Activated T-cell treated with anti-CD3 and anti-CD28 coated beads for 48 hours (primary cell): ENCODE measurements at places on chromosomes 12 and 14.

DNA sequence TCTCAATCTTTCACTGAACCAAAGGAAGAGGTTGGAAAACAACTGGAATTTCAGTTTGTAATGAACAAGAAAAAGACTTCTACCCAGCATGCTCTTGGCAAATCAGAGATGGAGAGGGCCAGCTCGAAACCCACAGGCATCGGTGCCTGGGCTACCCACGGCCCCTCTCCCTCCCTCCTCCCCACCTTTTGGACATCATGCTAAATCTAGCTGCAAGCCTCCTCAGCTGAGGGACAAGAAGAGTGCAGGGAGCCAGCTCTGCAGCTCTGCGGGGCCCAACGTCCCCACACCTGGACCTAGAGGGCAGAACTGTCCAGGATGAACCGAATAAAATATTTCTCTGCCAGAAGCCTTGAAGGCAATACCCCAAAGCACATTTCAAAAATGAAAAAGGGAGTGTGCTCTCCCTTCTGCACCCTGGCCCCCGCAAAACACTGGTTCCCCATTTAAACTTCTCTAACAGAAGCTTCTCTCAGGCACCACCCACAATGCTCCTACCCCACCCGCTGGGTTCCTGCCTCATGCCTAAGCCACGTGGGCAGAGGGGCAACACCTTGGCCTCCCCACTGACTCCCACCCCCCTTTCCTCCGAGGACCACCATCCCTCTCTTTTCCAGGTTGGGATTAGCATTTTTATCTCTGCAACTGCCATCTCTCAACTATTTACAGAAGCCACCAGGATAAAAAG, 8.2 kb downstream of the CAMKK2 start:
- no peak for DNase-seq

- DNase-seq, result no peak
Measured at GRCh38 chr12:75848961-75849360, 182.6 kb downstream of the PHLDA1 start.

DNA sequence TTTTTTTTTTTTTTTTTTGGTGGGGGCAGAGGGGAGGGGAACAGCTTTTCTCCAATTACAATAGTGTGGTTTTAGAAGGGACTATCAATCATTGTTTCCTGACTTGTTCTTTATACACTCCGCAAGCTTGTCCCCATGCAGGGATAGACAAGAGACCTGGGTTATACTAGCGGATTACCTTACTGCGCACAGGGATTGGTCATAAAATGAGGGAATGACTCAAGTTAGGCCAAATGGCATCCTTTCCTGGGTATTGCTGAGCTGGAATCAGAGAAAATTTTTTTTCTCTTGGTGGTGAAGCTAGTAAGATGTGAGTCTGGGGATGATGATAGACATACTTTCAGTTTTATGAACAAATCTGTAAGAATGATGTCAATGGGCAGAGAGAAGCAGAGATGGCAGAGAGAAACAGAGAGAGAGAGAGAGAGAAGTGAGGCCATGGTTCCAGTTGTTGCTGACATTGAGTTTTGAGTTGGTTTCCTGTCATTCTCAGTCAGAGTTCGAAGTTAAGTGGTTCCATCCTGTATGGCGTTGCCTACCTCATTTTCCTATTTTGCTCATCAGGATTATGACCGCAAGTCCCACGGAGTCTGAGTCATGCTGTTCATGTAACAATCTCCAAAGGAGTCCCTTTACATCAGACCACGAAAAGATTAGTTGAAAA, 59.1 kb upstream of the OTOGL start:
- DNase-seq, result peak; percentile 4

DNA sequence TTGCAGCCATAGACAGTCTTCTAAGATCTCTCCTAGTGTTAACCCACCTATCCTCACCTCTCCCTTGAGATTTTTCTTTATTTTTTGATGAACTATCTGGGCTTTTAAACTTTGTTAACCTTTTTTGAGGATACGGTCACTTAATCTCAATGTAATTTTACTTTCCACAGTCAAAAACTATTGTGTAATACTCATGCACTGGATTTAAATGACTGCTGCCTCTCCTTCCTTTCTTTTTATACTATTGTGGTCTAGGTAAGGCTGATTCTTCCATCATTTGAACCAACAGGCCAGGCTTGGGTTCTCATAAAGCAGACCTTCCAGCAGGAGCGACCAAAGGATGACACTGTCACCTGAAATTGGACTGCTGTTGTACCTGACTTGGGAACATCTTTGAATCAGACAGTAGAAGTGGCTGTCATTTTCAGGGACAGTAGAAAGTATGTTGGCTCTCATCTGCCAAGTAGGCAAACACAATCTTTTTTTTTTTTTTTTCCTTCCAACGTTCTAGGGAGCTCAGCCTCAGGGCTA, 689 bp upstream of the PDE3A start:
- DNase-seq, result no peak

DNA sequence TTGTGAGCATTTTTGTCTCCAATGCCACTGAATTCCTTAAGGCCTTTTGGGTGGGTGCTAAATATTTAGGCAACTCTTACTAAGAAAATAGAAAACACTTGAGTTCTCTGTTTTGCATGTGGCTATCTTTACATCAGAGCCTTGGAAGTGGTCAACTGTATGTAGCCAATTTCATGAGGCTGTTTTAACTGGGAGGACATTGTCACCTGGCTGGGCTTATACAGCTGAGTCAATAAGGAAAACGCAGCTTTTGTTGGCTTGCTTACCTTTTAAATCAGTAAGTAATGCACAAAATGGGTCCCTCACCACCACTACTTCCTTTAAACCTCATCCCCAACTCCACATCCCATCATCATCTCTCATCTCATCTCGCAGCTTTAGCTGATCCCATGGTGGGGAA, 194.3 kb downstream of the RGS6 start:
- DNase-seq, result no peak

GRCh38 chr14:50778721-50779483, 52.1 kb downstream of the NIN start:
- no peak for DNase-seq

DNA sequence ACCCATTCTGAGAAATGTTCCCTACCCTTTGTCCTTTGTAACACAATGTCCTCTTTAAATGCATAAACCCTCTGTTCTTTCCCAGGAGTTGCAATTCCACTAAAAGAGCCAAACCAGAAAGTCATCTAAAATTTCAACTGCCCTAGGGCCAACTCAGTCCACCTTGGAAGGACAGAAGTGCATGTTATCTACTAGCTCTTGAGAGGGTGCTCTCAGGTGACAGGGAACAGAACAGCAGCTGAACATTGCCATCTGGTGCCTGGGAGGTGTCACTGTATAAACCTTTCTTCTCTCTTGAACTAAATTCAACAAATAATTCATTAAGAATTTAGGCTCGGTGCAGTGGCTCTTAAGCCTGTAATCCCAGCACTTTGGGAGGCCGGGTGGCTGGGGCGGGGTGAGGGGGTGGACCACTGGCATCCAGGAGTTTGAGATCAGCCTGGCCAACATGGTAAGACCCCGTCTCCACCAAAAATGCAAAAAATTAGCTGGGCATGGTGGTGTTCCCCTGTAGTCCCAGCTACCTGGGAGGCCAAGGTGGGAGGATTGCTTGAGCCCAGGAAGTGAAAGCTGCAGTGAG, 10.3 kb upstream of the FERMT2 start:
- DNase-seq, result peak; percentile 15

GRCh38 chr12:132393991-132394949, 64.9 kb upstream of the GALNT9 start:
- DNase-seq, result peak; percentile 40

DNA sequence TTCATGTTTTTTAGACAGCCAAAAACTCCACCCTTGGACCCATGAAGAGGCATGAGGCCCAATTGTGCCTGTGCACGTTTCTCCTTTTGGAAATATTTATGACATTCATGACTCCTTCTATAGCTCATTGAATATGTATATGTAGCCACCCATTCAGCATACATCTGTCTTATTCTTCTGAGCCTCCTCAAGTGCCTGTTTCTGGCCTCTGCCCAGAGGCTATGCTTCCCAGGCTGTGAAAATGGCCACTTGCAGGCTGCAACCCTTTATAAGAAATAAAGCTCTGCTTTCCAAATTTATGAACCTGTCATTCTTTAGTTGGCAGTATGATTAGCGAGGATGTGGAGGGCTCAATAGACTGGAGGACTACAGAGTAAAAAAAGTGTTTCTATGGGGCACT, 35.3 kb downstream of the TSPAN19 start:
- DNase-seq, result no peak

DNA sequence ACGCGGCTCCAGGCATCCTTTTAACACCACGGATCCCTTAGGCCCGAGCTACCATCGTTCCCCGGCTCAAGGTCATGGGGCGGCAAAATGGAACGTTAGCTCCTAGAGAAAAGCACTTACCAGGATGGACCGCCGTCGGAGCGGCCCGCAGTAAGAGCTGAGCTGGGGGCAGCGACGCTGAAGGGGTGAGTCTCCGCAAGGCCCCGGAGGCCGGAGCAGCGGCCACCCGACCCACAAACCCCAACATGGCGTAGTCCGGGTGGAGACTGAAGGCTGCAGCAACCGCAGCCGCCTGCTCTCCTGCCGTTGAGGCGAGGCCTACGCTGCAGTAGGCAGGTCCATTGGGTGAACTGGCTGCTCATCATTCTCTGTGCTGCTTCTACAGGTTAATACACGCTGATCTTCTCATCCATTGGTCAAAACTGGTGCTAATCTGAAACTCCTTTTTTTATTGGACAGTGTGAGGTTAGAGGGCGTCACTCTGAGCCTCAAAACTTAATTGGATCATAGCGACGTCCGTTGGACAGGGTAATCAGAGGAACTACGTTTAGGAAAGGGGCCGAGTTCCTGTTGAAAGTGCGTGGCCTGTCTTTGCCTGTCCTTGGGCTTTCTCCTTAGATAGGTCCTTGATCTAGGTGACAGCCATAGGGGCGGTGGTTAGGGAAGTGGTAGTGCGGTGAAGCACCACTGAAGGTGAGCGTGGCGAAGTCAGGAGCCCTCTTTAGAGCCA, at the start of gene ATP5F1B:
ATP5F1B (minus strand) TSS at position 268 of the 730 bp plus-strand sequence; CDS start at position 247, 21 bp downstream.
- peak; percentile 85 for DNase-seq

DNA sequence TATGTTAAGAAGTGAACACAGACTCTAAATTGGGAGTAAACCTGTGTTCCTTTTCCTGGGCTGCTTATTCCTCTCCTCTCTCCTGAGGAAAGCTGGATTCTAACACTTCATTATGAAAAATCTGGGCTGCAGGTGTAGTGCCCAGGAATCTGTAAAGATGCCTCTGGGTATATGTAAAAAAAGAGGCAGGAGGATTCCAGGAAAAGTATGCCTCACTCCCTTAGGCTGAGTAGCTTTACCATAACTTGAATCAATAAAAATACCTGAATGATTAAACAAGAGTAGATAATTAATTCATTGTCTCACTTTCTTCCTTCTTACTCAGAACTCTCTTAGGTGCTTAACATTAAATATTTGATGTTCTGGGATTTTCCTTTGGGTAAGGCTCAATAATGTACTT, 185.1 kb downstream of the GRIP1 start:
- no peak for DNase-seq
